ENCODE measurements at places on chromosomes 3 and 15. TPM values are rescaled to one million over a fixed set of nuclear protein-coding genes. Genes with fewer than 3 reads are reported as not detected.

The NRG4 gene
- total RNA-seq, result not detected

The PPP1R14D gene
- total RNA-seq, result not detected

The MEX3B gene
- total RNA-seq, result 2.4 TPM

DNA sequence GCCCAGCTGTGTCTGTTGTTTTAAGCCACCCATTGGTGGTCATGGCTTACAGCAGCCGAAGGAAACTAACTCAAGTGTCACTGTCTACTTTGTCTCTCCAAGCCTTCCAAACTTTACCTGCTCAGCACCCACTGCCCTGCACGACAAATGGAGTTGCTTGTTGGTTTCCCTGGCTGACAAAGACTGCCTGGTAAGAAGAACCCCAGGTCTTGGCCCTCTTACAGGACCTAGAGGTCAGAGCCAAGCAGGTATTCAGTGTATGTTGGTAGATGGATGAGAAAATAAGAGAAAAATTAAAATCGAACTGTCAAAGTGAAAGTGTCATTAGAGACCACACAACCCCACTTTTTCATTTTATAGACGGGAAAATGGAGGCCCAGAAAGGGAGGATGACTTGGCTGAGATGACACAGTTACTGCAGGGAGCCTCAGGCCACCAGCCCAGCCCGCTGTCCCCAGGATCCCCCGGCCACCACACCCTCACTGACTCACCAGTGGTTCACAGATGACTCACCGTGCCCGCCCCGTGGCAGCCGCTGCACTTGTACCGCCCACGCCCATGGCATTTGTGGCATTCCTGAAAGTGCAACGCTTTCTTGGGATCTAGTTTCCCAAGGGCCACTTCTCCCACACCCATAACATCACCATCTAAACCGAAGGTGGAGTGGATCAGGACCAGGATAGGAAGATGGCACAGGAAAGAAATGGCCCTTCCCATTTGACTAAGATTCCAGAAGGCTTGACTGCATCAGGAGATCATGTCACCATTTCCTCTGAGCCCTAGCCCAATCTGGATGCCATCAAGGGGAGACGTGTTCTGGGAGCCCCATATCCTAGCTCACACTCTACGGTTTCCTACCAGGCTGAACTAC lies 15.2 kb downstream of the SSUH2 start:
- DNase-seq, result no peak

DNA sequence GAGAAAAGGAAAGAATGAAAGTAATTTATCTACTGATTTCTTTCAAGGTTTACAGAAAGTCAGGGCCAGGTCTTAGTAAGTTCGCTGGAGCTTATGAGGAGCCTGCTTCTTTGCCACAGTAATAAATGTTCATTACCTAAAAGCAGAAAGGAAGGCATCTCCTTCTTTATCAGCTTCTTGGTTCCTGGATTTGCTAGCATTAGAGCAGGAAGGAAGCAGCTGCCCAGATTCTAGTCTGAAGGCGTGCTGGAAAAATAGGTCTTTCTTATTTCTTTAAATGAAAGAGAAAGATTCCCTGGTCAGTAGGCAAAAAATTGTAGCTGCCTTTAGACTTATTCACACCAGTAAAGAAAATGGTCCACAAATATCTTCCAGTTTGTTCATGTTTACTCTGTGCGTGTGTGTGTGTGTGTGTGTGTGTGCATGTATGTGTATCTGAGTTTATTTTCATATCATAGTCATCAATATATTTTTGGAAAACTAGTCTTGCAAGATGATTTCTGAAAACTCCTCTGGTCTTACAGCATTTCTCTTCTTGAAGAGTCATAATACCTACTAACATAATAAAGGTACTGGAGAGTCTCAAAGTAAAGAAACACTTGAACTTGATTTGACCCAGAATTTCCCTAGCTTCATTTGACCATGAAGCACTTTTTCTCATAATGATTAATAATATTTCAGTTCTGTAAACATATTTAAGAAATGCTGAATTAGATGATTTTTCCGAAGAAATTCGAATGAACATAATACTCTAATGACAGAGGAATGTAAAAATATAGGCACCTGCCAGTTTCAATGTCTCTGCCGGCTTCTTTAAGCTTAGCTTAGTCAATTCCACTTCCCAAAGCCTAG lies 255.3 kb upstream of the ZPLD1 start:
- DNase-seq, result no peak

DNA sequence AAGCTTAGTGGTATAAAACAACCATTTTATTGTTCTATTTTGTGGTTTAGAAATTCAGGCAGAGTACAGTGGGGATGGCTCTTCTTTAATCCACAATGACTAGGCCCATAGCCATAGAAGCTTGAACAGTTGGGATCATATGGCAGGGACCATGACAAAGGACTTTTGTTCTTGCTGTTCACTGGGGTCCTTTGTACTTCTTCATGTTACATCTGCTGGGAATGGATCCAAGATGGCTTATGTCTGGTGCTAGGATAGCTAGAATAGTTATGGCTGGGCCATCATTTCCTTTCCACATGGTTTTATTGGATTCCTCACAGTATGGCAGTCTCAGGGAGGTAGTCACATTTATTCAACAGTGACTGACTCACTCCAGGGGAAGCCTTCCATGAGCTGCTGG lies 427.9 kb upstream of the AGTR1 start:
- DNase-seq, result no peak

DNA sequence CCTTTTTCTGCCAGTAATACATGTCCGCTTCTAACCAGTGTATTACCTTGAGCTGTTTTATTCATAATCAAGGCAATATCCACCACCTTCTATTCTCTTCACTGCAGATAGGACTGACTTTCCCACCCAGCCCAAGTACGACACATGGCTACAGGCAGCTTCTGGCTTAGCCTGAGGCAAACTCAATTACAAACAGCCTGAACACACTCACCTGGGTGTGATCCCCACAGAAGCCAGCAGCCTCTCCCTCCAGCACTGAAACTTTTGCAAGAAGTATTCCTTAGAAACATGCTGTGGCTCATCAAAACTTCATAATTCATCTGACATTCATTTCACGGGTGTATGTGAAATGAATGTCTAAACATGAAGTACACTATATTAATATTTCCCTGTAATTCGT lies 13.5 kb upstream of the KCNMB3 start:
- DNase-seq, result peak; percentile 26

DNA sequence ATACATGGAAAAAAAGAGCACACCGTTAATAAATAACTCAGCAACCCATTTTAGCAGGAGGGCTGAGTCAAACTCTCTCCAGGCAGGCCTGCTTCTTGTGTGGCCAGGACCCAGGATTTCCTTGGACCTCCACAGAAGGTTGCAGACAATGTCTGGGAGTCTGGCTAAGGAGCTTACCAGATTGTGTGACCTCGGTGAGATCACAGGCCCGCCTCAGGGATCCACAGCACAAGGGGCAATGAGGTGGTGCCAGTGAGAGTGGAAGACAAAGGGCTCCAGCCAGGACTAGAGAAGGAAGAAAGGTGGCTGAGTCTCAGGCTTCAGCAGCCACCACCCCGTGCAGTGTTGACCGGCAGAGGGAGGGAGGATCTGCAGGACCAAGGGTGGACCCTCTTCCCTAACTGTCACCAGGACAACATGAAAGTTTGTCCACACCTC lies 32.2 kb upstream of the SEC22A start:
- peak; percentile 87 for DNase-seq

GRCh38 chr15:38042707-38043445 lies 108.4 kb downstream of the TMCO5A start:
- DNase-seq, result no peak

DNA sequence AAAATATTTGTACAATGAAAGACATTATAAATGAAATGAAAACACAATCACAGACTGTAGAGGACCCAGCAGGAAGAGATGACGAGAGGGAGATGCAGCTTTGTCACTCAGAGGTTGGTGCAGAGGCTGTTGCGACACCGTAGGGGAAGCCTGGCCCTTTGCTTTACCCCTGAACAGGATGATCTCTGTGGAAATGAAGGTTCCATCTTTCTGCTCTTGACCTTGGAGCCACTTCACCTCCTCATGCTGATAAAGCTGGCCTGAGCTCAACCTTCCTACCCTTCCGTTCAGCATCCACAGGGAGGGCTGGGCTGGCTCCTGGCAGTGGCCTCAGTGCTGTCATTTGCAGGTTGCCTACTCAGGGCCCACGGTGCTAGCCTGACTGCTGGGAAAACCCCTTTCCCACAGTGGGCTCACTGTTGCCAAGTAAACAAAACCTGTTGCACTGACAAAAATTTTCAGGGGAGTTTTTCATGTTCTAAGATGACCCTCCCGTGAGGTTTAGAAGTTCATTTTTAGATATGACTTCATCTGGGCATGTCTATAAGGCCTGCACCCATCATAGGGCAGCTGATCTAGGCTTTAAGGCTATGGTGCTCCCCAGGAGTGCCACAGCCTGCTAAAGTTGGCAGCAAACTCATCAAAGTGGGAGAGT lies 3.0 kb upstream of the CD80 start:
- DNase-seq, result no peak
